ENCODE measurements at places on chromosomes 13 and 19. TPM values are rescaled to one million over a fixed set of nuclear protein-coding genes. Genes with fewer than 3 reads are reported as not detected.

DNA sequence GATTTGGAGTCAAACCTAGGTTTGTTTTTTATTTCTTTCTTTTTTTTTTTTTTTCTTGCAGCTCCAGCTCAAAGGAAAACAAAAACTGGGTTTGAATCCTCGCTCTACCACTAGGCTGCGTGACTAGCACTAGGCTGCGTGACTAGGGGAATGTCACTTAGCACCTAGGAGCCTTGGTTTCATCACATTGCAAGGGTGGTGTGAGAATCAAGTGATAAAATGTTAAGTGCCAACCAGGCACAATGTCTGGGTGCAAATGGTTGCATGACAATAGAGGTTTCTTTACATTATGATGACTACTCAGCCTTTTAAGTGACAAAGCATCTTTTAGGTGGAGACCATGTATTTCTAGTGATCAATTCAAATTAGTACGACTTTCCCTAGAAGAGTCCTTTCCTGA is 27.9 kb downstream of the RCBTB2 start:
- H3K36me3 ChIP-seq, result peaks cover 27% of the 10 kb centered on the region
- no peak for DNase-seq
- no peaks in the 10 kb centered on the region for H3K27me3 ChIP-seq
- no peak overlapping the region for H3K27ac ChIP-seq

DNA sequence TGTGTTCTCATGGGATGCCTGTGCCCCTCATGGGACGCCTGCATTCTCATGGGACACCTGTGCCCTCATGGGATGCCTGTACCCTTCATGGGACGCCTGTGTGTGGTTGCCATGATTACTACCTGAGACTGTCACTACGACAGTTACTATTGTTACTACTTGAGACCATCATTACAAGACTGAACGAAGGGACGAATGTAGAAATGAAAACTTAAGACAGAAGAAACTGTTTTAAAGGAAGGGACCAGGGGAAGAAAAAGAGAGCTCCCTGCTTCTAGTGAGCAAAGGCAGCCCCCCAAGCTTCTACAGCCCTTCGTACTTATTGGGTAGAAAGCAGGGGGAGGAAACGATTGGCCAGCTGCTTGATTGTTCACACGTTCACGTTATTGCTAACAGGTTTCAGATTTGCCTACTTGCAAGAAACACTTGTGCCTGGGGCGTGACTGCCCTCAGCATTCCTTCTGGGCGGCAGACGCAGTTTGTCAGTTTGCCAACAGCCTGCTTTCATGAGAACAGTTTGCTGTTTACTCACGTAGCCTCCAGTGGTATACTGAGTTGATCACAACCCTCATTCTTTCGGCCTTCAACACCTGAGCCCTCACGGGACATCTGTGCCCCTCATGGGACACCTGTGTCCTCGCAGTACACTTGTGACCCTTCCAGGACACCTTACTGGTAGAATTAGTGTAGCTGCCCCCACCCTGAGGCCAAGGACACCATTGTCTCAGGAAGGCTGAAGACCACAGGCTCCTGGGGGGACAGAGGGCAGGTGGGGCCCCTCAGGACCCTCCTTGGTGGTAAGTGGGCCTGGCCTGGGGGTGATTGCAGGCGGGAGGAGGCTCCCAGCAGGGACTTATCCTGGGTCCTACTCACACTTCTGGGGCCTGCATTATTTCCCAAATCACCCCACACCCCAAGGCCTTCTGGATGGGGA is 2.5 kb upstream of the S1PR4 start:
- no peaks in the 10 kb centered on the region for H3K27me3 ChIP-seq
- H3K4me1 ChIP-seq, result no peaks in the 10 kb centered on the region
- H3K4me3 ChIP-seq, result no peak overlapping the region
- H3K27ac ChIP-seq, result no peak overlapping the region
- H3K36me3 ChIP-seq, result no peaks in the 10 kb centered on the region
- DNase-seq, result no peak

DNA sequence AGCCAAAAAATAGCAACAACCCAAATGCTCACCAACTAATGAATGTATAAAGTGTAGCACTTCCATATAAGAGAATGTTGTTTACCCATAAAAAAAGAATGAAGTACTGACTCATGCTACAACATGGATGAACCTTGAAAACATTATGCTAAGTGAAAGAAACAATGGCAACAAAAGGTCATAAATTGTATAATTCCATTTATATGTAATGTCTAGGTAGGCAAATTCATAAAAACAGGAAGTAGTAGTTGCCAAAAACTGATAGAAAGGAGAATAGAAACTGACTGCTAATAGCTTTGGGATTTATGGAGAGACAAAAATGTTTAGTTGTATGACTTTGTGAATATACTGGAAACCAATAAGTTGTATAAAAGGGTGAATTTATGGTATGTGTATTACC is 21.6 kb downstream of the MYCBP2 start:
- no peaks in the 10 kb centered on the region for H3K36me3 ChIP-seq
- H3K4me1 ChIP-seq, result peaks cover 5% of the 10 kb centered on the region
- no peaks in the 10 kb centered on the region for H3K27me3 ChIP-seq
- H3K4me3 ChIP-seq, result no peak overlapping the region
- H3K27ac ChIP-seq, result no peak overlapping the region

GRCh38 chr19:51359294-51359693 is 6.9 kb downstream of the ETFB start:
- H3K4me1 ChIP-seq, result peaks cover 3% of the 10 kb centered on the region
- DNase-seq, result peak; percentile 79
- H3K4me3 ChIP-seq, result no peak overlapping the region
- H3K27ac ChIP-seq, result peak overlapping the region; percentile 70
- no peaks in the 10 kb centered on the region for H3K36me3 ChIP-seq

DNA sequence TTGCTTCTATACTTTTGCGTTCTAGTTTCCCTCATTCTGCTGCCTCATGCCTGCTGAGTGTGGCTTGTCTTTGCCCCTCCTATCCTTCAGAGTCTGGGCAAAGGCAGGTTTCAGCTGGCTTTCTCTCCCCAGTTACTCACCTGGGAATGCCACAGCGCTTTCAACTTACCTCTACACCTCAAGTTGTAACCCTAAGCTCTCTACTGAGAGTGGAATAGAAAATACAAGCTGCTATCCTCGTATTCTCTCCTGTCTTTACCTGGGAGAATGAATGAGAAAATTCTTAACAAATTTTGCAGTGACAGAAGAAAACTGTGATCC is 316.3 kb upstream of the KLF12 start:
- no peaks in the 10 kb centered on the region for H3K36me3 ChIP-seq
- no peaks in the 10 kb centered on the region for H3K27me3 ChIP-seq
- no peak overlapping the region for H3K27ac ChIP-seq
- DNase-seq, result no peak

KLK12 gene
- not detected for total RNA-seq

DNA sequence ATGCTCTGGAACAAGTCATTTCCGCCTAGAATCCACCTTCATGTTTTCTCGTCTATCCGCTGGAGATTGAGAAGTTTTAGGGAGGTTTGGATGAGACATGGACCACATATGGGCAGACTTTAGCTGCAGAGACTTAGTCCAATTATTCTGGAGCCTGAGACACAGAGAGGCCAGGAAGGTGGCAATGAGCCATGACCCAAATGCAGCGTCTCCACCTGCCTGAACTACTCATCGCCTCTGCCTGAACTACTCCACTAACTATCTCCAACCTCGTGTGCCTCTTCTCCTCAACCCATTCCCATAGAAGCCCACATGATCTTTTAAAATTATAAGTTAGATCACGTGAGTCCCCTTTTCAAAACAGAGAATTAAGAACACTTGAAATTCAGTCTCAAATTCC is 5.6 kb downstream of the PLEKHA4 start:
- peaks cover 2% of the 10 kb centered on the region for H3K36me3 ChIP-seq
- no peaks in the 10 kb centered on the region for H3K27me3 ChIP-seq
- no peak overlapping the region for H3K27ac ChIP-seq
- peaks cover 25% of the 10 kb centered on the region for H3K4me1 ChIP-seq

DNA sequence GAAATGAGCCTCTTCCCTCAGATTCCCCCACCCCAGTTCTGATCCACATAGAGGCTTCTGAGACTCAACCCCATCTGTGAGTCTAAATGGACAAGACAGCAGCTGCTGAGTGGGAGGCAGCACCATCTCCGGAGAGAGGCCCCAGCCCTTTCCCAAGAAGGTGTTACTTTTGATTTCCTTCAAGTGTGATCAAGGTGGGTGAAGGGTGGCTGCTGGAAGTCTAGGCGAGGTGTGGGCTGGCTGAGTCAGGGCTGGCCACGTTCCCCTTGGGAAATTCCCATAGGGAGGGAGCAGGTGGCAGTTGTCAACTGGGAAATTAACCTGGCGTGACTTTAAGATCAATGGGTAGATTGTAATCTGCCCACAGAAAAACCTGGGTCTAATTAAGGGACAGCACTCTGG is 148.0 kb downstream of the FOXO1 start:
- H3K4me1 ChIP-seq, result no peaks in the 10 kb centered on the region
- DNase-seq, result no peak
- no peaks in the 10 kb centered on the region for H3K36me3 ChIP-seq
- H3K27me3 ChIP-seq, result no peaks in the 10 kb centered on the region
- no peak overlapping the region for H3K4me3 ChIP-seq

ADGRE3 gene
- total RNA-seq, result 1.1 TPM

DNA sequence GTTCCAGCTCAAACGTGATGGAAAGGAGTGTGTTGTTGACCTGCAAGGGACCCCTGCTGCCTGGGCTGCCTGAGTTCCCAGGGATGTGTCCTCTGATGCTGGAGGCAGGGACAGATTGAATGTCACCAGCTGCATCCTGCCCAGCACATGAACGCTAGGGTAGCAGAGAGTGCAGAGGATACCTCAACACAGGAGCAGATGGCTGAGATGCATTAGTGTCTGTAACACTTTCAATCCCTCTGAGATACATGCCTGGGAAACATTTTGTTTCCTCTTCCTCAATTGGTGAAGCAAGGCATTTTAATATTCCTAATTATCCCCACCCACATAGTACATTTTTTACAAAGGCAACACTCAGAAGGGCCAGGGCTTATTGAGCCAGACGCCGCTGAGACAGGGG is 106.4 kb upstream of the UBL3 start:
- no peaks in the 10 kb centered on the region for H3K27me3 ChIP-seq
- H3K4me1 ChIP-seq, result peaks cover 18% of the 10 kb centered on the region
- no peak overlapping the region for H3K27ac ChIP-seq

- no peak overlapping the region for H3K4me3 ChIP-seq
- H3K36me3 ChIP-seq, result no peaks in the 10 kb centered on the region
- no peaks in the 10 kb centered on the region for H3K4me1 ChIP-seq
- H3K27me3 ChIP-seq, result no peaks in the 10 kb centered on the region
- DNase-seq, result no peak
Measured at GRCh38 chr13:75694722-75695121, 58.6 kb downstream of the LMO7 start.

MICOS13 gene
- 83.1 TPM for total RNA-seq

PRR22 gene
- total RNA-seq, result 0.20 TPM

DNA sequence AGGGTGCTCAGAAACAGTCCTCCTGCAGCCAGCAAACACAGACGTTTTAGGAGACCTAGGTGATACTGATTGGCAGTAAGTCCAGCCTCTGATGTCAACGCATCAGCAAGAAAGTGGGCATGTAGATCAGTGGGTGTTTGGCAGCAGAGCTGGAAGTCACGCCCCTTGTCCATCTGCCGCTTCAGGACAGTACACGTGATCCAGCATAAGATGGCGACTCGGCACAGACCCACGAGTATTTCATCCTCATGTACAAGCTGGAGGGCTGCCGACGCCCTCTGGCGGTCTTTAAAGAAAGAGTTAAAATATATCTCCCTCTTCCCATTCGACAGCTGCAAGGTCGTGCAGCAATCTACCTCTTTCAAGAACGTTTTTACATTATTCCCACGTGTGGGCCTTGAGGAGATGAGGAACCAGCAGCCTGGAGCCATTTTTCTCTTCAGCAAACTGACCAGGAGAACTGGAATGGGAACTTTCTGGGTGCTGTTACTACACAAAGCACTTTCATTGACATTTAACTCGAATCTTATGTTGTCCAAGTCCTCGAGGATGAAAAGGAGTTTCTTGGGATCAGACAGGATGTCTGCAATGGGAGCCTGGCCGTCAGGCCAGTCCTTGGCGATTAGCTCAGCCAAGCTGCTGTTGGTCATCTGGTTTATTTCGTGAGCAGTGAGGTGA is 22.3 kb downstream of the NLRP11 start:
- H3K27ac ChIP-seq, result no peak overlapping the region
- DNase-seq, result no peak
- H3K4me3 ChIP-seq, result no peak overlapping the region
- H3K36me3 ChIP-seq, result no peaks in the 10 kb centered on the region
- no peaks in the 10 kb centered on the region for H3K27me3 ChIP-seq
- H3K4me1 ChIP-seq, result no peaks in the 10 kb centered on the region

CLDND2 gene
- total RNA-seq, result 7.9 TPM

GRCh38 chr13:99982731-99983498 is 1.3 kb downstream of the ZIC2 start:
- H3K36me3 ChIP-seq, result peaks cover 10% of the 10 kb centered on the region
- peak; percentile 67 for DNase-seq
- H3K4me1 ChIP-seq, result peaks cover 38% of the 10 kb centered on the region

DNA sequence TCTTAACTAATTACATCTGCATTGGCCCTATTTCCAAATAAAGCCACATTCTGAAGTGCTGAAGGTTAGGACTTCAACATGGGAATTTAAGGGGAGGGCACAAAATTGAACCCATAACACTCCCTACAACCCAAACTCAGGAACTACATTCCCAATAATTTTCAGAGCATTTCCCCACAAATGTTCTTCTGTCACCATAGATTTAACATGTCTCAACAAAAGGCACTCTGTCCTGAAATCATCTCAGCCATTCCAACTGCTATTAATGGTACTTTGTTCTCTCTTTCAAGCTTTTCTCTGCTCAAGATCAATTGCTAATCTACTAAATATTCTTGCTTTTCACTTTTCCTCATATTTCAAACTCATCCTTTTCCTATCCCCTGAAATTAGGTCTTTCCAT is 74.0 kb upstream of the SOX1 start:
- H3K27me3 ChIP-seq, result no peaks in the 10 kb centered on the region
- H3K27ac ChIP-seq, result peak overlapping the region; percentile 22
- H3K4me3 ChIP-seq, result no peak overlapping the region
- H3K36me3 ChIP-seq, result no peaks in the 10 kb centered on the region

DNA sequence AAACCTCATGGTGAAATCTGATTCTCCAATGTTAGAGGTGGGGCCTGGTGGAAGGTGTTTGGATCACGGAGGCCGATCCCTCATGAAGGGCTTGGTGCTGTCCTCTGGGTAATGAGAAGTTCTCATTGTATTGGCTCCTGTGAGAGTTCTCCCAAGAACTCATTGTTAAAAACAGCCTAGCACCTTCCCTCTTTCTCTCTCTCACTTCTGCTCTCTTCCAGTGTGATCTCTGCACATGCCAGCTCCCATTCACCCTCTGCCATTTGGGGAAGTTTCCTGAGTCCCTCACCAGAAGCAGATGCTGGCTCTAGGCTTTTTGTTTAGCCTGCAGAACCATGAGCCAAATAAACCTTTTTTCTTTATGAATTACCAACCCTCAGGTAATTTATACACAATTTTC is 3.1 kb upstream of the SUCLA2 start:
- H3K27ac ChIP-seq, result no peak overlapping the region
- DNase-seq, result no peak
- no peak overlapping the region for H3K4me3 ChIP-seq
- no peaks in the 10 kb centered on the region for H3K27me3 ChIP-seq
- peaks cover 6% of the 10 kb centered on the region for H3K4me1 ChIP-seq

GRCh38 chr19:33529094-33529676 is 7.6 kb upstream of the PEPD start:
- no peaks in the 10 kb centered on the region for H3K27me3 ChIP-seq
- no peak overlapping the region for H3K27ac ChIP-seq
- peaks cover 20% of the 10 kb centered on the region for H3K4me1 ChIP-seq

Data from spinal cord (tissue), 10 donors.